Stimulated activated CD4-positive, alpha-beta T cell treated with anti-CD3 and anti-CD28 coated beads, Interleukin-1b, Interleukin-23, amount 100 ng/mL, for 4 hours (primary cell): ENCODE measurements at places on chromosomes 6 and 20.

DNA sequence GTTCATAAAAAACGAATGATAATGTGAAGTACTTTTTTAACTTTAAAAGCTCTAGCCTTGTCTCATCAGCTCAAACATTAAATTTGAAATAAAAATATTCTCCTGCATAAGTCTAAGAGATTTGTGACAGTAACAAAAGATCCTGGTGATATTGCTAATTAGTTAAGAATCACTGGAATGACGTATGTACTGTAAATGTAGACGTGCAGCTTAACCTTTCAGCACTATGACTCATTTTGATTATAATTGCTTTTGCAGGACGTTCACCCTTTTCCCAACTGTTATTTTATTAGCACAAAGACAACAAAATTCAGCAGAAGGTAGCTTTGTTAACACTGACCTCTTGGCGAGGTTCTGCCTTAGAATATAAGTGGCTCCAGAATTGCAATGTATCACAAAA lies 68.6 kb downstream of the TENT5A start:
- DNase-seq = no peak

DNA sequence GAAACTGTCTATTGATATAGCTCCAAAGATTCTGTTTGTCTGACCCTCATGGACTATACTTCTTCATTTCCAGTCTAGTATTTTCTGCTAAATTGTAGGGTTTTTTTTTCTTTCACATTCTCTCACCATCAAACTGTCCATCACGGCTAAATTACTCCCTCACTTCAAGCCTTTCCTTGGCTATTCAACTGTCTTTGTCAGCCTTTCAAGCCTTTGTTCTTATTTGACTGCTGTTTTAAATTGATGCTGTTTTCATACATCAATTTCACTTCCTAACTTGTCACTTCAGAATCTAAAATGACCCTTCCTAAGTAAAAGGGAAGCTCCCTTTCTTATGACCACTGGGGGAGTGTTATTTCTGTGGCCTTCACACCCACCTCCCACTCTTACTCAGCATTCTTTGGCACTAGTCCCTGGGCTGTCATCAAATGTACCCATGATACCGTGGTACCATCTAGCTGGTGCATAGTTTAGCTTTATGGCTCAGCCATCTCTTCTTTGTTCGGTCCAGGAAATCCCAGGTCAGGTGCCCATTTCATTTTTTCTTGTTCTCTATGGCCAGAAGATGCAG lies 8.6 kb downstream of the GJA1 start:
- DNase-seq = no peak

DNA sequence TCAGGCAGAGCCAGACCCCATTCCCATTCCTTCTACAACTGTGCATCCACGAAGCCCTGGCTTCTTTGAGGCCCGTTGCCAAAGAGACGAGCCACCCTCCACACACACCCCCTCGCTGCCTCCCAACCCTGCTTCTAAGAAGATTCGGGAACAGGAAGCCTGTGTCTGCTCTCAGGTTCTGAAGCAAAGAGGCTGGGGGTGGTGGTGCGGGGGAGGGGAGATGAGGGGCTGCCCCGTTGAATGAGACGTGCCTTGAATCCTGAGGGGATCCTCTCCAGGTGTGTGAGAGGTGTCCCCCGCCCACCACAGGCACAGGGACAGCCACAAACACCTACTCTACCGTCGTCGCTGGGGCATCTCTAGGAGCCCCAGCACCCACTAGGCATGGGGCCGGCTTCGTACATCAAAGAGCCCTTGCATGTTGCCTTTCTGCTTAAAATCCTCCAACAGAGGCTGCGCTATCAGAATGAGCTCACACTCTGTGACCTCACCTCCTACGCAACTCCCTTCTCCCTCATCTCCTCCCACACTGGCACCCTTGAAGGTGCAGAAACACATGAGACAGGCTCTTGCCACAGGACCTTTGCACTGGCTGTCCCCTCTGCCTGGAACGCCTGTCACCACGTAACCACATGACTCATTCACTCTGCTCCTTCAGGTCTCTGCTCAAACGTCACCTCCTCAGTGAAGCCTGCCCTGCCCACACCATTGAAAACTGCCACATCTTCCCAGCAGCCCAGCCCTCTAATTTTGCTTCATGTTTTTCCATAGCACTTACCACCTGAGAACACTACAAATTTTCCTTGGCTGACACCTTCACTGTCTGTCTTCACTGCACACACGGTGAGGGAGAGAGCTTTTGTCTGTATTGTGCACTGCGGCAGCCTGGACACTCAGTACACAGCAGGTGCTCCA lies 58.5 kb downstream of the PREX1 start:
- peak; percentile 74 for DNase-seq

GRCh38 chr6:10516953-10517352 lies 4.2 kb upstream of the GCNT2 start:
- no peak for DNase-seq

DNA sequence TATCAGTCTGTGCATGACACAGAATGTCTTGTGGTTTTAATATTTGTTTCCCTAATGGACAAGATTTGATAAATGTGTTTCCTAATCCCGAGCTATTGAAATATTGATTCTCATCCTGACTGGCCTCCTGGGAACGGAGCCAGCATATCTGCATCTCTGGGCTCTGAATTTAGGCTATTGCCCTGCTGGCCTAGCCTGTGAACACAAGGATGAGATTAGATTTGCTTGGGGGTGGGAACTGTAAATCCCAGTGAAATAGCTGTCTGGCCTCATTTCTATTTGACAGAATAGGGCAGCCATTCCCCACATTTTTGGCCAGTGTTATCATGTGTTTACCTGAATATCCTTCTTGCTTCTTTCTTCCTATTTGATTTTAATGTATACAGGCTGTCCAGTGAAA lies 198.4 kb upstream of the SOX4 start:
- no peak for DNase-seq

- no peak for DNase-seq
These were observed 5.1 kb downstream of the HLA-DMA start for GRCh38 chr6:32947552-32948465.

- peak; percentile 33 for DNase-seq
These were observed 71.1 kb upstream of the THEMIS start for GRCh38 chr6:127971945-127972391.

- DNase-seq = no peak
These were observed 27.4 kb downstream of the PMEPA1 start for GRCh38 chr20:57682184-57683101.

DNA sequence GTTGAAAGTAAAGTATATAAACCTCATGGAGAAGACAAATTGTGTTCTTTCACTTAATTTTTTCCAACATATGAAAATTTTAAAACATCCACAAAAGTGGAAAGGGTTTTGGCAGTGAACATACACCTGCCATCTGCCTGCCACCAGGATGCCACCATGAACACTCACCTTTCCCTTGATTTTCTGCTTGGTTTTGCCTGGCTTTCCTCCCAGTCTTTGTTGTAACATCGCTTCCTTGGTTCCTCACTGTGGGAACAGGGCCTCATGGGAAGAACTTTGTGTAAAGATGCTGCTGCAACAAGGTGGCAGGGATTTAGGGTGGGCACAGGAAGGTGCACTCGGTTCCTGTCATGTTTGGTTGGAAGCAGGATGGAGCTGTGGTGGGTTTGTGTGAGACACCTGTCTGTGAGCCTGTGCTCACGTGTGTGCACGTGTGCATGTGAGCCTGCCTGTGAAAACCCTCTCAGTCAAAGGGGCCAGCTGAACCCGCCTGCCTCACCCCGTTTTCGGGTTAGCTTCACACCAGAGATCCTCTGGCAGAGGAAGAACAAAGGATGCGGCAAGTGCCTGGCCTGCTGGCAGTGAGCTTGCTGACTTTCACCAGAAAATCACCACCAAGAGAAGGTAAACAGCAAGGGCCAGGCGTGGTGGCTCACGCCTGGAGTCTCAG lies 11.0 kb upstream of the RBM38 start:
- DNase-seq = no peak

DNA sequence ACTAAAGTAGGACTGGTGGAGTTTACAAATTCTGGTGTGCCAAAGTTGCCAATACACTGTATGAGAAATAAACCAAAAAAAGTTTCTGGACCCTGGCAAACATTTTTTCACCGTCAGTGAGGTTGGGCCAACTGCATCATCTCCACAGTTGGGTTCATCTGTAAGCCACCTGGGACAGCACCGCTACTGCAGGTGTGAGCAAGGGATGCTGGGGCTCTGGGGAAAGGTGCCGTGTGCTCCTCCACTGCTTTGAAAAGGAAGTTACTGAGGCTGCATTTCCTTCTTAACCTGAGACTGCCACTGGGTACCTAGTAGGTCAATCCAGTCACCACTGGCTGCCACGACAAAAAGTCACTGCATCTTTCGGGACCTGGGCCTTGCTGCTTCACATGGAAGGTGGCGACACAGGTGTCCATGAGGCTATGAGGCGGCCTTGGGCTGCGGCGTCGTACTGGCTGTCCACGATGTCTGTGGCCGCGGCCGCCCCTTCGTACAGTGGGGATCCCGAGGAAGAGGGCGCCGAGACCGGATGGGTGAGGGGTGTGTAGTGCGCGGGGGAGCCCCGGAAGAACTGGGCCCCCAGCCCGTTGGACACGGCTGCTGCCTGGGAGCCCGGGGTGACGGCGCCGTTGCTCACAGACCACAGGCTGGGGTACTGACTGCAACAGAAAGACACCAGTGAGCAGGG lies 9.6 kb downstream of the TBXT start:
- no peak for DNase-seq

DNA sequence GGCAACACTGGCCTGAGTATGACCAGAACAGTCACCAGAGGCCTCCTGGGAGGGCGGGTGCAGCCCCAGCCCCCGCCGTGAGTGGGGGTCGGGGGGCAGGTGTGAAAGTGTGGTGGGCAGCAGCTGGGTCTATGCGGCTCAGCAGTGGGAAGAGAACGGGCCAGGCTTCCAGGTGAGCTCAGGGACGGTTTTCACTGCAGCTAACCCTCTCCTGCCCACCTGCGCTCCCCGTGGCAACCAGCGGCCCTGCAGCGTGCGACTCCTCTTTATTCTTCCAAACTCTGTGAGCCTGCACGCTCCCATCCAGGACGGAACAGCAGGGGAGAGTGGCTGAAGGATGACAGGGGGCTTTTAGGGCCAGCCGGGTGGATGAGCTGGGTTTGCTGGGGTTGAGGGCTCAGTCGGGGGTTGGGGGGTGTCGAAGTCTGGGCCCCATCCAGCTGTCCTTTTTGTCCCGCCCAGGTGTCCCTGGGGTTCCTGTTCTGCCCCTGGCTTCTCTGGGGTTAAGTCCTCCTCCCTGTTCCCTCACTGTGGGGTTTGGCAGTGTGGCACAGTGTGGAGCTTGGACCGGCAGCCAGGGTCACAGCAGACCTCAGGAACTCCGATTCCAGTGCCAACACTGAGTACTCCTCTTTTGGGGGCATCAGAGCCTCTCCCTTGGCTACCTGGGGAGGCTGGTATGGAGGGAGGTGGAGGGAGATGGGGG lies 859 bp upstream of the BIRC7 start:
- no peak for DNase-seq

DNA sequence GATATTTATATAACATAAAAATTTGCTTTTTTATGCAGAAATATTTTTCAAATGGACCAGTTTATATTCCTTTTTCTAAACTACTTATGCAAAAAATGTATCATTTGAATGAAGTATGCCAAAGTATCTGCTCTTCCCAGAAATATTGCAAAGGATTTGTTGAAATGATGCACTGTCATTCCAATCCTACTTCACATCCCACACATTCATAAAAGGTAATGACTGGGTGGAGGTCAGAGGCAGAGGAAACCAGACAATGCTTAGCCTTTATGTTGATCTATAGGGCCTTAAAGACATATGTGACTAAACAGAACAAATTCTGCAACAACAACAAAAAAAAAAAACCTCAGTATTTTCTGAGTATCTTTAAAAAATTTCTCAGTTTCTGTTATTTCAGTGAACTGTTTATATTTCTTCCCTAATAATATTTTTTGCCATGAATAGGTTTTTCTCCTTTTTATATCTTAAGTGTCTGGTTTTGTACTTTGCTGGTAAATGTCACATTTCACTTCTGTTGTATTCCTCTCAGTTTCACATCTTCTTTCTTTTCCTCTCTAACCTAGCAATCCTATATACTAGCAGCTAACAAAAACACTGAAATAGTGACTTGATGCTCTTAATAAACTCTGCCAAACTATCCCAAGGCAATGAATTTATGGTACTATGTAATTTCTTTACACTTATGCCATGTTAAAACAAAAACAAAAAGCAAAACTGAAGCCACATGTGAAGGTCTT lies 374.1 kb downstream of the BCKDHB start:
- no peak for DNase-seq

DNA sequence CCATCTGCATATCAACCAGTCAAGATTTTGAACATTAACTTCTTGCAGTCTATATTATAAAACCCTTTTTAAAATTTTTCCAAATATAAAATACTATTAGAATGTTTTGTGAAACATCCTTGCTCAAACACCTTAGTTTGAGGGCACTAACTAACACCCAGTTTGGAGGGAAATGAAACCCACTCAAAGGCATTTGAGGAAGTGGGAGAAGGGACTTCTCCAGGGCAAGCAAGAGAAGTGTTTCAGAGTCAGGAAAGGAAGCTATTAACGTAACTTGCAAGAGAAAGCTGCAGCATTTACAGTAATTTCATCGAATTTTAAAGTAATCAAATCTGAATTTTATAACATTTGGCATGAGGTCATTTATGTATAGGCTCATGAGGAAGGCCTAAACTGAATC lies 21.3 kb downstream of the MTFR2 start:
- no peak for DNase-seq

- DNase-seq = no peak
These were observed 153.1 kb downstream of the RCAN2 start for GRCh38 chr6:46338131-46338530.

GRCh38 chr6:95574811-95575210 lies 2.5 kb upstream of the MANEA start:
- DNase-seq = no peak

GRCh38 chr6:168967281-168967925 lies 286.2 kb downstream of the THBS2 start:
- no peak for DNase-seq

GRCh38 chr20:5734602-5735001 lies 15.6 kb upstream of the SHLD1 start:
- DNase-seq = no peak

- DNase-seq = no peak
These were observed 108.6 kb upstream of the EYA4 start for GRCh38 chr6:133132466-133132971.

- no peak for DNase-seq
These were observed 179.9 kb downstream of the CDC5L start for GRCh38 chr6:44567406-44567805.

GRCh38 chr6:11329726-11330412 lies 97.4 kb upstream of the NEDD9 start:
- no peak for DNase-seq

DNA sequence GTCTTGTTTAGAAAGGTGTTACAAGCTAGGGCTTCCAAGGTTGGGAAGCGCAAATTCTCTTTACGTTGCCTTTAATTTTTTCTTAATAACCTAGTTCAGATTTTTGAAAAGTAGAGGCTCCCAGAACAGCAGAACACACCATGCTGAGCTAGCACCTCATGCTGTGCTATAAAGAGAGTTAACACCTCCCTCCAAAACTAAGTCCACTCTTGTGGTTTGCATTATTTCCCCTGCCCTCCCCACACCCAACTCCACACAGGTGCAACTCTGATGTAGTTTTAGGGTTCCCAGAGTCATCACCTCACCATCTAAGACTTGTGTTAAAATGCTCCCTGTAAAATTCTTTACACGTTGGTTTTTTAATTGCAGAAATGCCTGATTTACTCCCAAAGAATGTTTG lies 459.4 kb upstream of the JARID2 start:
- DNase-seq = no peak
